ENCODE measurements at places on chromosomes 7 and 10.

GRCh38 chr10:118241229-118242137 lies 100.6 kb downstream of the FAM204A start:
- peak; percentile 66 for DNase-seq

- no peak for DNase-seq
Observed at GRCh38 chr10:77975086-77975666, 48.6 kb upstream of the DLG5 start.

GRCh38 chr10:104037261-104037951 lies 48.3 kb downstream of the COL17A1 start:
- DNase-seq, result no peak

GRCh38 chr10:99658622-99659030 lies 683 bp upstream of the ENTPD7 start:
- peak; percentile 82 for DNase-seq

- DNase-seq, result peak; percentile 21
Observed at GRCh38 chr7:70694434-70694970, 437.4 kb upstream of the GALNT17 start.

DNA sequence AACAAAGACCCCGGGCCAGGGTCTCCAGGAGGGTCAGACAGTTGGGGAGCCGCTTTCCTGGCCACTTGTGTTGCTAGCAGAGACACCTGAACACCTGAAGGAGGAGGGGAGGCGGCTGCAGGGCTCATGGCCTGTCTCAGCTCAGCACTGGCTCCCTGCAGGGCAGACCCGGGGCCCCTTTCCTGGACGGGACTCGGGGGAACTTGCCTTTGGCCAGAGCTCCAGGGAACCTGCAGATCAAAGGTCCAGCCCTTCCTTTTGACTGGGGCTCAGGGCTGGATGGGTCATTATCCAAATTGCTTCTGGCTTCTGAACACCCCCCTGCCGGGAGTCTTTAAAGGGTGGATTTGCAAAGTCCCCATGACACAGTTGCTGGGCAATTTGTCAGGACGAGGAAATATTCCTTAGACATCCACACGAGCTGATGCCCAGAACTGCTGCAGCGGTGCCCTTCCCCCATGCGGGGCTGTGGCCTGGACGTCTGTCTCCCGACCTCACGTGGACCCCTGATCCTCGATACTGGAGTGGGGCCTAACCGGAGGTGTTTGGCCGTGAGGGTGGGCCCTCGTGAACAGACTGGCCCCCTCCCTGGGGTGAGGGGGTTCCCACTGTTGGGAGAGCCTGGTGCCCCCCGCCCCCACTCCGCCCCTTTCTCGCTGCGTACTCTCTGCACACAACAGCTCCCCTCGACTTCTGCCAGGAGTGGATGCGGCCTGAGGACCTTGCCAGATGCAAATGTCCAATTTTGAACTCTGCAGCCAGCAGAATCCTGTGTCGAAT lies 194.3 kb downstream of the ELFN1 start:
- no peak for DNase-seq

GRCh38 chr10:8323428-8324054 lies 269.1 kb downstream of the GATA3 start:
- no peak for DNase-seq

Data from activated T-cell treated with anti-CD3 and anti-CD28 coated beads, Interleukin-2, amount 50 U/mL, for 72 hours (primary cell).